Muscle of arm (tissue), 14 donors: ENCODE measurements at places on chromosomes 16 and 17.

DNA sequence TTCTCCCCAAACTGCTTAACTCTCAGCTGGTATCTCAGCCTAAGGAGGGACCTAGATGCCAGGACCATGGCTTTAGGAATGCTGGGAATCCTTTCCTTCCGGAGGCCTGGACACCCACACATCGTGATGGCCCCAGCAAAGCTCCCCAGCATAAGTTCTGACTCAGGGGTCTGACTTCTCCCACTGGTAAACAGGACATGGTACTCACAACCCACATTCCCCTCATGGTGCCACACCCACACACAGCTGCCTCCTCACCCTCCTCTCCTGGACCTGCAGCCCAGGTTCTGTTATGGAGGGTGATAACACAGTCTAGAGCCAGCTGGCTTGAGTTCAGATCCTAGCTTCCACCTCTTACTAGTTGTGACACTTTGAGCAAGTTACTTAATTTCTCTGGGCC, 719 bp upstream of the RNF227 start:
- no peak for DNase-seq

DNA sequence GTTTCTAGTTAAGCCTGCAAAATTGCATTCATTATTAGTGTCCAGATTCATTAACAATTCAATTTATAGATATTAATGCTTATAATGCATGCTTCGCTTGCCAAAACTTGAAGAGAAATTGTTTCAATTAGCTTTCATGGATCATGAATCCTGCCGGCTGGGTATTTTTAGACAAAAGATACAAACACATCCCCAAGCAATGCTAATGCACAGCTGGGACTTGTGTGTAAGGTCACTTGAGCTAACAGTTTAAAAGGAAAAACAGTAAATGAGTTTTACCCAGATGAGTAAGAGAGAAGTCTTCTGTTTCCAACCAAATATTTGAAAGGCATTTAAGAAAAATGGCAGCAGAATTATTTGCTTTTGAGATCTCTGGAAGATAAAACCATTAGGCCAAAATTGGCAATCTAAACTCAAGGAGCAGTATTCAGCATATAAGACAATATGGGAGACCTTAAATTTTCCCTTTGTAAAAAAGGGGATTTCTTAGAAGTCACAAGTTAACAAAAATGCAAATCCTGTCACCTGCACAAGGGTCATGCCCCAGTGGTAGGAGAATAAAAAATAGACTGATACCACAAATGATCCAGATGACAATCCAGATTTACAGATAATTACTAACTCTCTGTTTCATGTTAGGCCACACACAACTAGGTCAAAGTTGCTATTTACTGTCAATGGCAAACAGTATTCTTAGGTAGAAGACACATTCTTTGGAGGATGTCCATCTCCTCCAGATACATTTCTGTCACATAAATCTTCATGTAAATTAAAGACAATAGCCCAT, 418.4 kb upstream of the PMFBP1 start:
- no peak for DNase-seq

DNA sequence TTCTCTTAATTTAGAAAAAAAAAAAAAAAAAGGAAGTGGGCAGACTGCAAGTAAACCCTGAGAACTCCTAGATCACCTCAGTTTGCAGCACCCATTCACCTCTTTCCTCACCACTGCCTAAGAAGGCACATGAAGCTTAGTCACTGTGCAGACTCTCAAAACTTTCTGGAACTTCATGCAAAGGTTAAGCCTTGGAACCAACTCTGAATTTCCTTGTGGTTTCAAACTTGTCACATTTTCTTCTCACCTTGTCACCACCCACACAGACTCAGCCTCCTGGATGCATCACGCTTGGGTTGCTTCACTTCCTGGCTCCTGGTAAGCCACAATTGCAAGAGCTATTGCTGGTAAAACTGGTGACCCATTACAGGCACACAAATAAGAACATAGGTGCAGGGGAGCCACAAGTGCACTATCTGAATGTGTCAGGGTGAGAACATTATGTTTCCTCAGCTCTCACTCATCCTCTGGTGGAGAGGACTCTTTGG, 15.0 kb upstream of the CPD start:
- no peak for DNase-seq

GRCh38 chr16:20621406-20621805, 45.2 kb upstream of the ACSM2B start:
- no peak for DNase-seq

- DNase-seq = no peak
Measured at GRCh38 chr17:65049085-65049756, 7.3 kb downstream of the GNA13 start.

DNA sequence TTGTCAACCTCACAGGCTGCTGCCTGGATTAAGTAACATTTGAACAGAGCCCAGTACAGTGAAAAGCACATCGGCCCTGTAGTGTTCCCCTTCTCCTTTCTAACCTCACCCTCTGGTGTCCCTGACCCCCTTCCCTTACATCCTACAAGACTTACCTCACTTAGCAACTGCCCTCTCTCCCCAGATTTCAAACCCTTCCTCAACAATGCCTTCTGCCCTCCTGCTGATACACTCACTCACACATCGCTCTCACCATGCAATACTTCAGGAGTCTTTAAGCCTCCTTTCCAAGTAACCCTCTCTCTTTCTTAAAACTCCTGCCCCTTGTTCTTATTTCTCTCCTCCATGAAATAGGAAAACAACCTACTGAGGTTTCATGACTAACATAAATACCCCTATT, 17.8 kb downstream of the ZZEF1 start:
- DNase-seq = no peak

- no peak for DNase-seq
Measured at GRCh38 chr16:25027781-25028180, 12.6 kb upstream of the ARHGAP17 start.

DNA sequence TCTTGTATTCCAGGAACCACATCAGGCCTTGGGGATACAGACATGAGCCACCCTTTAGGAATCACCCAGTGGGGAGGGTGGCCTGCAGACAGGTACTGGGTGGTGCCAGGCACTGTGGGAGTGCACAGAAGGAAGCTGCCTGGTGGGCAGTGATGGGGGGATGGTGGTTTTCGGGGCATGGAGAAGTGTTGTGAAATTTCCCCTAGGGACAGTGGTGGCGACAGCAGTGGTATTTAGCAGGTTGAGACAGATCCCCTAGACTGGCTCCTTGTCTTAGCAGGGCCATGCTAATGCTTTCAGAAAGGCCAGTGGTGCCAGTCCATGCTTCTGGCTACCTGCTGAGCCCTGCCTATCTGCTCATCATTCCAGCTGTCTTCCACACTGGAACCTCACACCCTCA, 129.6 kb downstream of the SPACA3 start:
- no peak for DNase-seq

DNA sequence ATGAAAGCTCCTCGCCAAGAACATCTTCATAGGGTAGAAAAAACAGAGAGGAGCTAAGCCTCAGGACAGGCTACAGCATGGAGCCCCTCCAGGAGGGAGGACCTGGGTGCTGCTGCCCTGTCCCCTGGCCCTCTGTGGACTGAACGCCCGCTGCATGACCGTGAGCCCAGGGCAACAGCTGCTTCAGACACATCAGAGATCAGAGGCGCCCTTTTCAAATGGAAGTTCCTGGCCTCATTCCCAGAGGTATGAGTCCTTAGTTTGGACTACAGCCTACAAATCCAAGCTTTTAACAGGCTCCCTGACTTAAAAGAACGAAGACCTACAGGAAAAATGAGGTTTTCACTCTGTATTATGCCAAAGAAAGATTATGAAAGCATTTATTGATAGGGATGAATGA, 48.5 kb downstream of the ZNF18 start:
- peak; percentile 25 for DNase-seq

DNA sequence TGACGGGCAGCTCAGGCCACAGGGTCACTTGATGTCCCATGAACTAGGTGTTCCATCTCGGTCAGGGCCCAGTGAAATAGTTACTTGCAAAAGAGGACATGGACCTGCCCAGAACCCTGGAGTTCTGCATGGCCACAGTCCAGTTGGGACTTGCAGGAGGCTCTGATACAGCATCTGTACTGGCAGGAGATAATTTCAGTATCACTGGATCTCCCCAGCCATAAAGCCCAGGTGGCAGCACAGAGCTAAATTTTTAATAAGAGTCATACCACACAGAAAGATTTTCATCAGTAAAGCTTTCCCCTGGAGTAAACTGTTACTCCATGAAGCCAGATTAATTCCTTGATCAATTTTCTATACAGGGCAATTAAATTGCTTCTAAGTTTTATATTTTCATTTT, 18.0 kb upstream of the SLC16A5 start:
- DNase-seq = no peak

DNA sequence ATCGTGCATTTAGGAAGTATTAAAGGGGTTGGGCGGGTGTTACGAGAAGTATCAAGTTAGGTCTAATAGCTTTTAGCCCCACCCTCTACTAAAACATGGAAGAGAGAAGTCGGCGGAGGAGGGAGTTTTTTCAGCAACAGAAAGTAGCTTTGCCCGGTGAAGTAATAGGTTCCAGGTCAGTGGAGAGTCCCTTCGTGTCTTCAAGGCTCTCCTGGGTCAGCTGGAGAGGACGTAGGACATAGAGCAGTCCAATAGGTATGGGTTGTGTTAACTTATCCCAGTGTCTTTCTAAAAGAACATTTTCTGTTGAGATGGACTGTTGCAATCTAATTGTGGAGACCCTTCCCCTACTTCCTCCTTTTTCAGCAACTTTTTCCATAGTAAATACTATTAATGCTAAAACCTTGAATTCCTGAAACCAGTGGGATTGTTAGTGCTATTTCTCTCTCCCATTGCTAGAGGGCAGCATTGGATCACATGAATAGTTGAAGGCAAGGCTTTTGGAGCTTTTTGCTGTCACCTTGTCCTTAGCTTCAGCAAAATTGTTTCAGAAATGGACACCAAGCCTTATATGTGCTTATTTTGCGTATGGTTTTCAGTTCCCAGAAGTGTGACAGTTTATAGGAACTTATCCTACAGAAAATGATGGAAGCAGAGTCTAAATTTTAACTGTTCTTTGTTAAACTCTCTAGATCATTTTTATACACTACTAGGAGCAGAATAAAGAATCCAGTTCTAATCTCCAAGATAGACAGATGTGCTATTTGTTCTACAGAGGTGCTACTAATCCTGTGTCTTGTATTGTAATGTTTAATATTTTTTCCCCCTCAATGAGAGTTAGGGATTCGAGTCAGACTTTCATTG, 38.4 kb downstream of the UTP18 start:
- DNase-seq = peak; percentile 56

GRCh38 chr16:79194291-79194690, 406.2 kb downstream of the MAF start:
- DNase-seq = no peak

- DNase-seq = no peak
Measured at GRCh38 chr16:51562891-51563290, 411.8 kb upstream of the SALL1 start.
